ENCODE measurements at places on chromosomes 4 and X. TPM values are rescaled to one million over a fixed set of nuclear protein-coding genes. Genes with fewer than 3 reads are reported as not detected.

- no peak for DNase-seq
Measured at GRCh38 chr4:181261279-181261678, 981.9 kb upstream of the TENM3 start.

GRCh38 chr4:186760576-186760975, 36.9 kb upstream of the FAT1 start:
- DNase-seq = no peak

DNA sequence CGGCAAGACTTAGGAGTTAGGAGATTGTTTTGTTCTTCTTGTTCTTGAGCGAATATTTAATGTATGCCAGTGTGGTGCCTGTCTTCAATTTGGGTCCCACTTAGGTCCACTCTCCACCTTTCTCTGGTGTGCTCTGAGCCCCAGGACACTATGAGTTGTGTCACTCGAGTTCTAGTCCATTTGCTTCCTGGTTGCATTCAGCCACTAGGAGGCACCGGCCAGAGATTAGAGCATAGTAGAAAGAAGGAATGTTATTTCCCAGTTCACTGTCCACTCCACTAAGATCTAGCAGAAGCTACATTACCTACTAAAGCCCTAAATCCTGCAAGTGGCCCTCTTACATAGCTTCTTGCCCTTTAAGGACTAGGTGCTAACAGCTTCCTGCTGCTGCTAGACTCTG, 326.9 kb downstream of the NAF1 start:
- DNase-seq = no peak

The ENOX2 gene
- total RNA-seq = 11.5 TPM

GRCh38 chrX:38699121-38699520, 102.1 kb upstream of the MID1IP1 start:
- no peak for DNase-seq

DNA sequence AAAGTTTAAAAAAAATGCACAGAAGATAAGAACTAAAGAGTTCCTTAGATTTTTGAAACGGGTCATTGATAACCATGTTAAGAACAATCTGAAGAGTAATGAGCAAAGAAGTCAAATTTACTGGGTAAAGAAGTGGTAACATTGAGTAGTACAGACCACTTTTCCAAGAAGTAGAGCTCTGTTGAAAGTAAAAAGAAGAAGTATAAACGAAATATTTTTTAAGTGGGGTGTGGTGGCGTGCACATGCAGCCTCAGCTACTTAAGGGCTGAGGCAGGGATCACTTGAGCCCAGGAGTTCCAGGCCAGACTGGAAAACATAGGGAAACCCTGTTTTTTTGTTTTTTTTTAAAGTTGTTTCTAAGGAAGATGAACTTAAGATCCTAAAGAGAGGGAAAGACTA, 68.5 kb downstream of the UBA6 start:
- DNase-seq = no peak

The CXCL6 gene
- not detected for total RNA-seq

GRCh38 chr4:156870861-156871260, 100.7 kb downstream of the PDGFC start:
- no peak for DNase-seq

DNA sequence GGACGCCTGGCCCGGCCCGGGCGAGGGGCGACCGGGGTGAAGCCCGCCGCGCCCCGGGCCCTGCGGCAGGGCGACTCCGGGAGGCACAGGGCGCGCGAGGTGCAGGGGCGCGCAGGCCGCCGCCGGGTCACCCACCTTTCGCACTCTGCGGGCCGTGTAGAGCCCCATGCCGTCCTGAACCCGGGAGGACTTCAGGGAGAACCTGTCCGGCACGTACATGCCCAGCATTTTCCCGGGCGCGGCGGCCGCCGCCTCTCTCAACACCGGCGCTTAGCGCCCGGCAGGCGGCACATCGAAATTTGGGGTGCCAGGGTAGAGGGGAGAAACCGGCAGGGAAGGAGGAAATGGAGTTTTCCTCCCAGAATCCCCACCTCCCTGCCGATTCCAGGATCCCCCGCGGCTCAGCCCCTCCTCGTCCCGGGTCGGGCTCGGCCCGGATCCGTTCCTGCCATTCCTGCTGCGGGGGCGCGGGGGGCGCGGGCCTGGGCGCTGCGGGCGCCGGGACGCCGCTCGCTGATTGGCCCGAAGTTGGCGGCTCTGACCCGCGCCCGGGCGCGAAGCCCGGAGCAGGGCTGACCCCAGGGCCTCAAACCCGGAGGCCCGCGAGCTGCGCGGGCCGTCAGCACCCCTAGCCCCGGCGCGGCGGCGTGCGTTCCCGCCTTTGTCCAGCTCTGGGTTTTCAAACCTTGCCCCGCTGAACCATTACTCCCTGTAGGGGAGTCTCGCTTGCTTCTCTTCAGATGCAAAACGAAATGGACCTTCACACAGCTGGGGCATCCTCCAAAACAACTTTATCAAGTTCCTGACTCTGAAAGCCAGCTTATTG, at the start of gene PRDM5:
TSS of gene PRDM5 (minus strand) at position 346 of the 826 bp plus-strand sequence. CDS start at position 228, 118 bp downstream.
- peak; percentile 52 for DNase-seq

DNA sequence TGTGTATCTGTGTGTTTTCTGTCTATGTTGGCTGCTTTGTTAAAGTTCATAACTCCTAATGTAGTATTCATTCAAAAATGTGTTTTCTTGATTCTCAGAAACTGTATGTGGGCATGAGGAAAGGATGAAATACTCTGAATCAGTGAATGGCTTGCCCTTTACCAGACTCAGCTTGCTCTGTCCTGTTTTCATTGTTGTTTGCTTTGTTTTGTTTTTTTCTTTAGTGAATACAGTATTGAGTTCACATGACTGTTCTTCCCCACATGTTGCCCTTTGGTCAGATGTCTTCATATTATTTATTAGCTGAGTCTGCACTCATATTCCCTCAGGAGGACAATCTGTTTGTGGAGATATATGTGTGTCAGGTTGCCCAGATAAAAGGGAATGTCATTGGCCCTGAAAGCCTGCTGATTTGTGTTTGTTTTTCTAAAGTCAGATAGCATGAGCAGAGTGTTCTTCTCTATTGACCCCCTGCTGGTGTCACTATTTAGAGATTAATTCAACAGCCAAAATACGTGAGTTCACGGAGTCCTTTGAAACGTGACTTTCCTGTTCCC, 1184.4 kb downstream of the RPA4 start:
- no peak for DNase-seq

The MAGEA2B gene
- total RNA-seq = not detected

All from uterus (tissue), 4 donors.